A673 (cell line): ENCODE measurements at places on chromosomes 6 and 20.

DNA sequence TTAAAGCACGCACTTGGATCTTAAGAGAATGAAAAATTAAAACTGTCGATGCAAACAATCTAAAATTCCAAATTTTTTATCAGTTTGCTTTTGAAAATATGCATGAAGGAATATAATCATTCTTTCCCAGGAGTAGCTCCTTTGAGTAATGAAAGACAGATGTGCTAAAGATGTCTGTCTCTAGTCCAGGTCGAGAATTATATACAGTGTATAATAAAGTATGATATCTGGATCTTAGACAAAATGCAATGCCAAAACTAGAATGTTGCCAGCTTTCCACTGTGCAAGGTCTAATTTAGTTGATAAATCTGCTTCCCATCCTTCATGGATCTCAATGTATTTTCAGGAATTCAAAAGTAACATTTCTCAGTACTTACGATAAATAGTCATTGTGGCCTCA lies 65.1 kb upstream of the ADGRG6 start:
- no peak for DNase-seq
- no peaks in the 10 kb centered on the region for H3K36me3 ChIP-seq
- H3K4me3 ChIP-seq: no peak overlapping the region
- no peaks in the 10 kb centered on the region for H3K4me1 ChIP-seq
- H3K27me3 ChIP-seq: no peaks in the 10 kb centered on the region

GRCh38 chr20:54133434-54134427 lies 40.1 kb downstream of the CYP24A1 start:
- no peak overlapping the region for H3K4me3 ChIP-seq
- no peaks in the 10 kb centered on the region for H3K36me3 ChIP-seq
- DNase-seq: no peak
- H3K27me3 ChIP-seq: no peaks in the 10 kb centered on the region
- H3K27ac ChIP-seq: no peak overlapping the region

- peaks cover 3% of the 10 kb centered on the region for H3K4me1 ChIP-seq
- peak; percentile 44 for DNase-seq
- peak overlapping the region; percentile 59 for H3K4me3 ChIP-seq
- no peak overlapping the region for H3K27ac ChIP-seq
- peaks cover 69% of the 10 kb centered on the region for H3K27me3 ChIP-seq
Observed at GRCh38 chr6:144064402-144065212, 30.8 kb downstream of the SF3B5 start.

- H3K4me3 ChIP-seq: no peak overlapping the region
Observed at GRCh38 chr6:116286773-116287358, 7.1 kb upstream of the TSPYL1 start.

GRCh38 chr20:49854190-49854875 lies 41.7 kb downstream of the SLC9A8 start:
- H3K27ac ChIP-seq: no peak overlapping the region
- no peaks in the 10 kb centered on the region for H3K27me3 ChIP-seq
- no peaks in the 10 kb centered on the region for H3K36me3 ChIP-seq

GRCh38 chr6:101722471-101722870 lies 329.0 kb downstream of the GRIK2 start:
- no peaks in the 10 kb centered on the region for H3K27me3 ChIP-seq
- no peaks in the 10 kb centered on the region for H3K36me3 ChIP-seq
- no peak overlapping the region for H3K27ac ChIP-seq
- DNase-seq: no peak
- H3K4me3 ChIP-seq: no peak overlapping the region

- DNase-seq: no peak
- peaks cover 37% of the 10 kb centered on the region for H3K4me1 ChIP-seq
- H3K4me3 ChIP-seq: peak overlapping the region; percentile 88
- peak overlapping the region; percentile 96 for H3K27ac ChIP-seq
- no peaks in the 10 kb centered on the region for H3K27me3 ChIP-seq
Observed at GRCh38 chr20:4685923-4686221, 35.8 kb upstream of the PRND start.

DNA sequence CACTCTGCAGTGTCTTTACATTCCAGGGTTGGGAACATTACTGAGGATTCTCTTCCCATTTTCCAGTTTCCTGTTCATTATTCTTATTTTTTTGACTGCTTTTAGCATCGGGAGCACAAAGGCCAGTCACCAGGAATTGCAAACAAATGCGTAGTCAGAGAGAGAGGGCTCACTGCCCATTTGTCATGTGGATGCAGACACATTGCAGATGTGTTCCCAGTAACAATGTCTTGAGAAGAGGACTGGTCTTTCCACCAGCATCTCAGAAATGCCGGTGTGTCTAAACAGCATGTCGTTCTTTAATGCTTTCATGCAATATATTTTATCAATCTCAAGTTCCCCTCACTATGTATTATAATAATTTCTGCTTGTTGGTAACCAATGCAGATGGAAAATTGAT lies 952 bp upstream of the TAAR6 start:
- no peak for DNase-seq
- no peaks in the 10 kb centered on the region for H3K36me3 ChIP-seq
- H3K4me1 ChIP-seq: no peaks in the 10 kb centered on the region
- no peak overlapping the region for H3K4me3 ChIP-seq
- H3K27ac ChIP-seq: no peak overlapping the region

GRCh38 chr6:3750317-3751076 lies 1.0 kb downstream of the PXDC1 start:
- peaks cover 30% of the 10 kb centered on the region for H3K4me1 ChIP-seq
- DNase-seq: peak; percentile 58
- H3K36me3 ChIP-seq: no peaks in the 10 kb centered on the region

GRCh38 chr6:16903470-16903869 lies 142.2 kb upstream of the ATXN1 start:
- no peaks in the 10 kb centered on the region for H3K27me3 ChIP-seq
- H3K4me3 ChIP-seq: no peak overlapping the region
- H3K36me3 ChIP-seq: no peaks in the 10 kb centered on the region

- H3K4me1 ChIP-seq: peaks cover 15% of the 10 kb centered on the region
- no peak overlapping the region for H3K4me3 ChIP-seq
- no peak overlapping the region for H3K27ac ChIP-seq
- DNase-seq: no peak
- no peaks in the 10 kb centered on the region for H3K27me3 ChIP-seq
Observed at GRCh38 chr6:16421462-16421960, 183.1 kb downstream of the GMPR start.

- no peaks in the 10 kb centered on the region for H3K27me3 ChIP-seq
- peaks cover 20% of the 10 kb centered on the region for H3K36me3 ChIP-seq
- H3K4me1 ChIP-seq: peaks cover 22% of the 10 kb centered on the region
- no peak for DNase-seq
Observed at GRCh38 chr20:44594730-44595129, 12.4 kb downstream of the PKIG start.

DNA sequence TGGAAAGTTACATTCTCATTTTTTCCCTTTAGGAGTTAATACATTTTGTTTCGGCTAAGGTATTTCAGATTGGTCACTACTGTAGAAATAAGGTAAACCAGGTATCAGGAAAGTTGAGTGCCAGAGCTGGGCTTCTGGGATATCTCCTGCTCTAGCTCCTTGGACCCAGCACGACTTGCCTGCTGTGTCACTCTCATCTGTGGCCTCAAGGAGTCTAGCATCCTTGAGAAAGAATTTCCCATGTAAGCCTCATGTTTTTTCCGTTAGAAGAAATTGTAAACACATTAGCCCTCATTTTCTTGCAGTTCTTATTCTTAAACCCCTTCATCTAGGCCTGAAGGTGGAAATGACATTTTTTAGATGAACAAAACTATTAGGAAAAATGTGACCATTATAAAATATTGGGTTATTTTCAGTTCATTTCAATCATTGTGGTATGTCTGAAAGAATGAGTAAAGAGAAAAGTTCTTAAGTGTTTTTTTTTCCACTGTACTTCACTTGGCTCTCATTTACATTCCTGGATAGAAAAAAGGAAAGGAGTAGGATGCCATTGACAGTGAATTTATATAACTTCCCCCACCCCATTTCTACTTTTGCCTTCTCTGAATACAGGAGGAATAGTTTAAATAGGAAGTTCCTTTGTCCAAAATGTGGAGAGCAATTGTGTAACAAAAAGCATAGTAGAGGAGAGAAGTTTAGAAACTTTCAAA lies 46.7 kb downstream of the CD2AP start:
- no peak overlapping the region for H3K27ac ChIP-seq
- H3K36me3 ChIP-seq: no peaks in the 10 kb centered on the region
- no peak overlapping the region for H3K4me3 ChIP-seq
- no peaks in the 10 kb centered on the region for H3K4me1 ChIP-seq
- DNase-seq: no peak
- H3K27me3 ChIP-seq: no peaks in the 10 kb centered on the region

- H3K27me3 ChIP-seq: no peaks in the 10 kb centered on the region
- no peaks in the 10 kb centered on the region for H3K36me3 ChIP-seq
- no peak overlapping the region for H3K4me3 ChIP-seq
- H3K4me1 ChIP-seq: no peaks in the 10 kb centered on the region
- no peak overlapping the region for H3K27ac ChIP-seq
Observed at GRCh38 chr20:24668384-24668702, 198.9 kb downstream of the SYNDIG1 start.

GRCh38 chr6:167697316-167697715 lies 129.4 kb upstream of the AFDN start:
- H3K27me3 ChIP-seq: no peaks in the 10 kb centered on the region
- H3K36me3 ChIP-seq: no peaks in the 10 kb centered on the region

DNA sequence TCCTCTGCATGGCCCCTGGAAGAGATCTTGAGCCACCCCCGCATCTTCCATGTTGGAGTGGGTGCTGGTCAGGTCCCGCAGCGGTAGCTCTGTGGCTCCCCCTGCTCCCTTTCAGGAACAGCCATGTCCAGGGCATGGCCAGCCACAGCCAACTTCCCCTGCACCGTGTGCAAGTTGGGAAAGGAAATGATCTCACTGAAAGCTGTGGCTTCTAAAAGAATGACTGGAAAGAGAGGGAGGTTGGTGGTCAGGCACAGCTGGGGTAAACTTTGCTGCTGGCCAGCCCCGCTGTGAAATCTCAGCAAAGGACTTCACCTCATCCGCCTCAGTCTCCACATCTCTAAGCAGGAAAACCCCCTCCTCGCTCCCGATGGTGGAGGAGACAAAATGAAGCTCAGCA lies 153.6 kb upstream of the CST7 start:
- DNase-seq: no peak
- H3K36me3 ChIP-seq: no peaks in the 10 kb centered on the region
- no peak overlapping the region for H3K4me3 ChIP-seq
- H3K27me3 ChIP-seq: no peaks in the 10 kb centered on the region

GRCh38 chr20:45341579-45341938 lies 6.7 kb downstream of the SDC4 start:
- H3K27ac ChIP-seq: no peak overlapping the region
- H3K4me1 ChIP-seq: peaks cover 32% of the 10 kb centered on the region
- no peak for DNase-seq

DNA sequence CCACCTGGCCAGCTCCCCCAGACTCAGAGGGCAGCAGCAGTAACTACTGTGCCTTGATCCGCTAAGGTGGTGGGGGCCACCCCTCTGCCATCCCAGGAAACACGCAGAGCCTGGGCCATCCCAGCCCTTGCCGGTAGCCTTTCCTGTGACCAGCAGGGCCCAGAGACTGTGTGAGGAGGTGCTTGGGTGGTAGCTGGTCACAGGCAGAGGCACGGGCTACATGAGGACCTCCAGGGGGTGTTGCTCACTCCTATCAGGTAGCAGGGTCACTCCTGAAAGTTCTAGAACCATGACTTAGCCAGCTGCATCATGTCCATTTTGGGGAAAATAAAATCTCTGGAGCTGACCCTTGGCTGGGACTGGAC lies 22.8 kb downstream of the PCMTD2 start:
- no peak overlapping the region for H3K27ac ChIP-seq
- peaks cover 8% of the 10 kb centered on the region for H3K4me1 ChIP-seq
- DNase-seq: no peak
- H3K36me3 ChIP-seq: no peaks in the 10 kb centered on the region

- H3K36me3 ChIP-seq: peaks cover 45% of the 10 kb centered on the region
- no peaks in the 10 kb centered on the region for H3K27me3 ChIP-seq
Observed at GRCh38 chr6:127471379-127472255, 12.4 kb upstream of the KIAA0408 start.

- no peak overlapping the region for H3K27ac ChIP-seq
- H3K27me3 ChIP-seq: no peaks in the 10 kb centered on the region
- H3K4me1 ChIP-seq: no peaks in the 10 kb centered on the region
- no peak overlapping the region for H3K4me3 ChIP-seq
Observed at GRCh38 chr6:43444036-43444435, 11.3 kb downstream of the DLK2 start.

GRCh38 chr6:161482517-161482858 lies 208.6 kb upstream of the AGPAT4 start:
- H3K27ac ChIP-seq: no peak overlapping the region
- H3K27me3 ChIP-seq: no peaks in the 10 kb centered on the region
- H3K4me3 ChIP-seq: no peak overlapping the region
- no peak for DNase-seq

DNA sequence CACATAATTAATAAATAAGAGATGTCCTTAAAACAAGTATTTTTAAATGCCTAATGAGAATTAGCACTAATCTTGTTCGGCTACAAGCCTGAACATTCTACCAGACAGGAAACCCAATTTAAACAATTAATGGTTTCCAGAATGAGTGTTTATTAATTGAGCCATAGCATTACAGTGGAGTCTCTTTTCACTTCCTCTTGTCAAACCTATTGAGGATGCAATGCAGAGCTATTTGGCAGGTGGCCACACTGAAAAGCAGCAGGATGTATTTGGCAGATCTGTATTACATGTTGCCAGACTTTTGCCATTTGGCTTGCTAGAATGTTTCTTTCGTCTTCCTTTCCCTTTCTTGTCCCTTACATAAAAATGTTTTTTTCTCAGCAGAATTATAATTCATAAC lies 475.2 kb upstream of the MARCKS start:
- H3K27ac ChIP-seq: no peak overlapping the region
- no peaks in the 10 kb centered on the region for H3K36me3 ChIP-seq
- H3K4me3 ChIP-seq: no peak overlapping the region
- DNase-seq: peak; percentile 89
- peaks cover 11% of the 10 kb centered on the region for H3K4me1 ChIP-seq

DNA sequence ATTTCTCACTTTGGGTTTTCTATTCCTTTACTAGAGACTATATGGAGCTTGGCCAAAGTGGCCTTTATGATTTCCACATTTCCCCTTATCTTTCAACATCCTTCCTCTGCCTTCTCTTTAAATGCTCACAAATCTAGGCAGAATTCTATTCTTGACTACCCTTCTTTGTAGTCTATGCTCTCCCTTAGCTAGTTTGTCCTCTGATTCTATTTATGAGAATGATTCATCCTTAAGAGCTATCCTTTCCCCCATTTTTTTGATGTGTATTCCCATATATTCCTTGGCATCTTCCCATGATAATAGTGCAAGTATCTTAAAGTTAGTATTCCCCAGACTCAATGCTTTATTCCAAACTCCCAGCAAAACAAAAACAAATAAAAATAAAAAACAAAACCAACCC lies 53.1 kb downstream of the IL20RA start:
- no peak for DNase-seq
- H3K4me1 ChIP-seq: no peaks in the 10 kb centered on the region
- H3K27ac ChIP-seq: no peak overlapping the region
- H3K27me3 ChIP-seq: peaks cover 61% of the 10 kb centered on the region

DNA sequence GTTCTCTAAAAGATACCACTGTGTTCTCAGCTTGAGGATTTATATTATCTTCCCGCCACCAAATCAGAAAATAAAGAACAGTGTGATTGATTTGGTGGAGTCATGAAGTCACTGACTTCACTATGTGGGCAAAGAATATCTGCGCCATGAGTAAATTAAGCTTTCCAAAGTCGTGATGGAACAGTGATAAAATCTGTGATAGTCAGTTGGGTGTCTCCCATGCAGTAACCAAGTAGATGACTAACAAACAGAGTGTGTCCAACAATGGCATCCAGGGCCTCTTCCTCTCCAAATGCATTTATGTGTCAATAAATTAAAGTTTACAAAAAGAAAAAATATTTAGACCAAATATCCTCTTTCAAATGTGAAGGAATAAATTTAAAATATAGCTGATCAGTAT lies 87.0 kb upstream of the DST start:
- no peak overlapping the region for H3K4me3 ChIP-seq
- no peaks in the 10 kb centered on the region for H3K27me3 ChIP-seq
- peaks cover 3% of the 10 kb centered on the region for H3K4me1 ChIP-seq
- H3K27ac ChIP-seq: no peak overlapping the region
- DNase-seq: no peak
- H3K36me3 ChIP-seq: no peaks in the 10 kb centered on the region
